Stimulated activated CD4-positive, alpha-beta T cell treated with anti-CD3 and anti-CD28 coated beads, Interleukin-4, amount 100 ng/mL, for 48 hours (primary cell): ENCODE measurements at places on chromosomes 12 and 14.

DNA sequence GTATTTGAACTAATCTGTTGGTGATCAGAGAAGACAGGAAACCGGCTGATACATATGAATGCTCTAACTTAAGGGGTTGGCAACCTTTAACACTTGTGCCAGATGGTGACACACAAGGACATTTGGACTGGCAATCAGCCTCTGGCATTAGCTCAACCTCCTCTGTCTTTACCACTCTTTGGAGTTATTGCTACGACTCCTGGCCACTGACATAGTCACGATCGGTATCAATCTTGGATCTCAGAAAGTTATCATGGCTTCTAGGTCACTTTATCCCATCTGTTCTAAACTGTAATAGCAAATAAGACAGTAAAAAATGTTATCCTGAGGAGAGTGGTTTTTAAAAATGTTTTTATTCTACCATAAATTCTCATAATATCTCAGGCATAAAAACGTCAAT lies 575.2 kb upstream of the MDGA2 start:
- DNase-seq = no peak

DNA sequence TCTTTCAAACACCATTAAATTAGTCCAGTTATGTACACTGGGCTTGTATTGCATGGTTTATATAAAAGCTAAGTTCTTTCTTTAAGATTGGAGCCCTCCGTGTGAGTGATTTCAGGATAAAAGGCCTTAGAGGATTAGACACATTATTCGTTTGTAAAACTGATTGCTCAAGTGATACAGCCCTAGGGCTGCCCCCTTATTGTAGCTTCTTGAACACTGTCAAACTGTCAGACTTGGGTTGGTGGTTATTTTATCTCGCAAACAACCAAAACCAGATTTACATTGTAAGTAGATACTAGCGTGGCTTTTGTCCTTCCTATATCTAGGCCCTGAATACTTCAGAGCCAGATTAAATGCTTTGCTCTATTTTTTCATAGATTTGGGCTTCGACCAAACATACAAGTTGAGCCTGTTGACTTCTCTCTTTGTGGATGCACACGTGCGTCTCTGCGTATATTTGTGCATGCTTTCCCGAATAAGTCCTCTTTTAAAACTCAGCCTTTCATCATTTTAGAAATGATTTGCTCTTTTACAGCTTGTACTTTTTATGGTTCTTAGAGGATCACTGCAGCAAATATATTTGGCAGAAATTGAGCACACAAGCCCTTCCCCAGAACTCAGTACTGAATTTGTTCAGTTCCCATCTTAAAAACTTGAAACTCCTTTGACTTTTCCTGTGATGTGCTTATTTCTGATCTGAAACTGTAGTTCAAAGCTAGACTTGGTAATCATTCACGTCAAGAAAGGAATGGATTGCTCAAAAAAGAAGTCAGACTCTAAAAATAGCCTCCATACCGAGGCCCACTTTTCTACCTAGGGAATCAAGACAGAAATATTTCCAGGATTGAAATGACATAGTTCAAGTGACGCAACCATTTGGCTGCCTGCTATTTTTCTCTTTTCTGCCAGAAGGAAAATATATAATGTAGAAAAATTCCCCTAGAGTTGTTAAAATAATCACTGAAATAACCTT lies 129.5 kb downstream of the ETV6 start:
- no peak for DNase-seq

- DNase-seq = no peak
Observed at GRCh38 chr14:21408147-21408546, 24.3 kb upstream of the SUPT16H start.

DNA sequence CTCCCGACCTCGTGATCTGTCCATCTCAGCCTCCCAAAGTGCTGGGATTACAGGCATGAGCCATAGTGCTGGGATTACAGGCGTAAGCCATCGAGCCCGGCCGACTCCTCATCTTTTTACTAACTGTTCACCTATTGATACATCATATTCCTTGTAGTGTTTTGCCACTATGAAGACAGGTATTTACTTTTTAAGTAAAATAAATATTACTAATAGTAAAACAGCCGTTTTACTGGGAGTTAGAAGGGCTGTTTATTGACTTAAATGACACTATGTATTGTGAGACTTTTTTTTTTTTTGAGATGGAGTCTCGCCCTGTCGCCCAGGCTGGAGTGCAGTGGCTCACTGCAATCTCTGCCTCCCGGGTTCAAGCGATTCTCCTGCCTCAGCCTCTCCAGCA lies 51.5 kb downstream of the DIP2B start:
- DNase-seq = no peak

DNA sequence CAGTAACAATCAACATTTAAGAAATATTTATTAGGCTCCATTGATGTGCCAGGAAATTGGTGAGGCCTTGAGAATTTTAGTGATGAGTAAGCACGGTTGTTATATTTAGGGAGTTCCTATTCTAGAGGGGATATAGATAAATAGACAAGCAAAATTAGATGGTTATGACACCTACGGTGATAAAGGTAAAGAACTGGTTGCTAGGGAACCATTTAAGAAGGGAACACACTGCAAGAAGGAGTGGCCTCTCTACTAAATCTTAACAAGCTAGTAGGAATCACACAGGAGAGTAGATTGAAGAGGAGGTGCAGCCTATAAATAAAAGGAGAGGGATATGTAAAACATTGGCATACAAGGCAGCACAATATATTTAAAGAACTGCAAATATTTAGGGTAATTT lies 155.2 kb downstream of the LRIG3 start:
- no peak for DNase-seq

- no peak for DNase-seq
Observed at GRCh38 chr14:78834766-78835451, 664.7 kb downstream of the NRXN3 start.

GRCh38 chr12:98446682-98447081 lies 68.7 kb upstream of the TMPO start:
- DNase-seq = no peak

DNA sequence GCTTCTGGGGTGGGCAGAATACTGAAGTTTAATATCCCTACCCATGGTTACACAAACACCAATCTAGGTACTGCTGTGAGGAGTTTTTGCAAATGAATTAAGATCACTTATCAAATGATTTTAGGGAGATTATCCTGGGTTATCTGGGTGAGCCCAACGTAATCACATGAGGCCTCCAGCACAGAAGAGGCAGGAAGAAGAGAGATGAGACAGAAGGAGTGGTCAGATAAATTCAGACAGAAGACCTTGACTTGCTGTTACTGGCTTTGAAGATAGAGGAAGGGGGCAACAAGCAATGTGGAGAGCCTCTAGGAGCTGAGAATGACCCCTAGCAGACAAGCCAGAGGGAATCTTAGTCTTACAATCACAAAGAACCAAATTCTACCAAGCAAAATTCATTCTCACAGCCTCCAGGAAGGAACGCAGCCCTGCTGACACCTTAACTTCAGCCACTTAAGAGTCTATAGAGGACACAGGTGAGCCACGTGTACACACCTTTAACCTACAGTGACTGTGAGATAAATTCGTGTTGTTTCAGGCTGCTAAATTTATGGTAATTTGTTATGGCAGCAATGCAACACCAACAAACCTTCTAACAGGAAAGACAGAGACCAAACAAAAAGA lies 49.4 kb downstream of the FERMT2 start:
- DNase-seq = no peak

DNA sequence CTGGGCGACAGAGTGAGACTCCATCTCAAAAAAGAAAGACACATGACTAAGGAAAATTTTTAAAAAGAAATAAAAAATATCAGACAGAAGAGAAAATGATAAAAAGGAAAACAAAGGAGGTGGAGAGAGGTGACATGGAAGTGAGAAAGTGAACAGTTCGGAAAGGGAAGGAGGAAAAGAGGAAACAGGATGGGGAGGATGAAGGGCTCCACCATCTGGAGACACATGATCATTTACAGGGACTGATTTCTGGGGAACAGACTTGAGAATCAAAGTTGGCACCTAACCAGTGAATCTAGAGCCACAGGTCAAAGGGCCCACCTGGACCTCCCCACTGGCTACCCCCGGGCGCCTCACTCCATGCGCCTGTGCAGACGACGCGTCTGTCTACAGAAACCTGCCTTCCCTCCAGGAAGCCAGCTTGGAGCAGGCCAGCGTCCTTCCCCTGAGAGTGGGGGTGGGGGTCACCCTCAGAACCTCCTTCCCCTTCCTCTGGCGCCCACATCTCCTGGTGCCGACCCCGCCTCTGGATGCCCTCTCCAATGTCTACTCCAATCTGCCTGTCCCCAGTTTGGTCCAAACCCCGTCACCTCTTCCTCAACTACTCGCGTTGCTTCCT lies 60.5 kb downstream of the AMN start:
- DNase-seq = no peak

GRCh38 chr12:107600581-107601144 lies 84.9 kb upstream of the PWP1 start:
- no peak for DNase-seq

DNA sequence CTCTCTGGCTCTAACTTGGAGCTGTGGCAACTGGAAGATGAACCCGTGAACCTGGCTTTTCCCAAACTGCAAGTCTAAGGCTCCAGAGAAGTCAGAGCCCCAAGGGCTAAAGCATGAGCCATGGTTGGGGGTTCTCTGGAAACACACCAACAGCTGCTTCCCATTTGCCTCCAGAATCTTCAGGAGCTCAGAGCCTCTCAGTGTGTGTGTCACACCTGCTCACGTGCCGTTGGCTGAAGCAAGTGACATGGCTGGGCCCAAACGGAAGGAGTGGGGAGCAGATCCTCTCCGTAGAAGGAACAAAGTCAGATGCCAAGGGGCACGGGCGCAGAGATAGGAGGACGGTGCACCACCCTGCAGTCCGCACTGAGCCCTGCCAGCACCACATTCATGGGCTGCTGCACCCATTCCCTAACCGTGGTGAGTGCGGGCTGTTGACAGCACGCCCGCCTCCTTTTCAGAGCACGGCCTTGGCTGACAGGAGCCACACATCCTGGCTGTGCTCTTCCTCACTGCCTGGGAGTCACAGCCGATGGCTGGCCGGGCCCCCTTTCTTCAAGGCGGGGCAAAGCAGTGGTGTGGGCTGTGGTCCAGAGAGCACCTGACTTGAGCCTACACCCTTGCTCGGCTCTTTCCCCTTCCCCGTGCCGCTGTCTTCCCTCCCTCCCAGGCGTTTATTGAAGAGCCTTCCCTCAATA lies 16.6 kb upstream of the TRAF3 start:
- DNase-seq = no peak

- no peak for DNase-seq
Observed at GRCh38 chr12:57066245-57066644, 12.3 kb downstream of the NEMP1 start.

GRCh38 chr14:56821805-56822610 lies 11.7 kb upstream of the OTX2 start:
- no peak for DNase-seq

DNA sequence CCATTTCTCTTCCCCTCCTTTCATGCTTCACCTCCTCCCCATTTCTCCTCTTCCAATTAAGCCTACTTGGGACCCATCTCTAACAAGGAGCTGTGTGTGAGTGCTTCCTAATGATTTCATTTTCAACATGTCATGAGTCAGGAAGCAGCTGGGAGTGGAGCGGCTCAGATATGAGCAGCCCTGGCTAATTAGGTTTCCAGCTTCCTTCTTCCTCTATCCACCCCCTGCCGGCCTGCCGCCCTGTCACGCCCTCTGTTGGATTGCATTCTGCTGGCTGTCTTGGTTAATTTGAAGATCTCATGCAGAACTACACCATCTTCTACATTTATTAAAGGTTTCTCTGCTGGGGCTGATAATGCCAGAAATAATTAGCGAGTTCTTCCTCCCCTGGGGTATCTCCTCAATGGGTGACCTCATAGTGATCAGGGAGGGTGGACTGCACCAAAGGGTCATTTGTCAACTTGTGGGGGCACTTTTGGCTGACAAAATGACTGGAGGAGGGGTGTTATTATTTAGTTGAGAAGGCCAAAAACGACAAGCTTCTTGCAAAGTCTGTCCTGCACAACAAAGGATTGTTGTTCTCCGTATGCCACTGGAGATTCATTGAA lies 300.9 kb upstream of the SRRM4 start:
- no peak for DNase-seq

DNA sequence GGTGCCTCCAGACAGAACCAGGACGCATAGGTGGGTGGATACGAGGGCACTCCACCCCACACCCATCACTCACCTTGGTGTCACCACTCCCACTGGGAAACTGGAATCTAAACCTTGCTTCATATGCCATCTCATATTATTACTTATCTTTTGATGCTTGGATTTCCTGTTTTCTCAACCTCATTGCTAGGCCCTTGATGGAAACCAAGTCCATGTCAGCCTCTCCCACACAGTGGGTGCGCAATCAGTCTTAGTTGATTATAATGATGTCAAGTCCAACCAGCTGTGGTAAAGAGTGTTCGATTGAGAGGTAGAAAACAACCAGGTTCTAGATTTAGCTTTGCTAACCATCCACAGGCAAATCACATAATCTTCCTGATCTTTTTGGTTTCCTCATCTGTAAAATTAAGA lies 584 bp upstream of the DDHD1 start:
- DNase-seq = no peak
